ENCODE measurements at places on chromosomes 3 and 15.

DNA sequence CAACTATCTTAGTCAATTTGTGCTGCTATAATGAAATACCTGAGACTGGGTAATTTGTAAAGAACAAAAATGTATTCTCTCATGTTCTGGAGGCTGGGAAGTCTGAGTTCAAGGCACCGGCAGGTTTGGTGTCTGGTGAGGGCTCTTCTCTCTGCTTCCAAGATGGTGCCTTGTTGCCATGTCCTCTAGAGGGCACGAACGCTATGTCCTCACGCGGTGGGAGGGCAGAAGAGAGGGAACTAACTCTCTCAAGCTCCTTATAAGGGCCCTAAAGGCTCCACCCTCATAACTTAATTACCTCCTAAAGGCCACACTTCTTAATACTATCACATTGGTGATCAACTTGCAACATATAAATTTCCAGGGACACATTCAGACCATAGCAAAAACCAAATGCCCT, 108.4 kb downstream of the ADAMTSL3 start:
- DNase-seq, result no peak

- DNase-seq, result no peak
Observed at GRCh38 chr3:23262766-23263165, 59.6 kb downstream of the UBE2E2 start.

GRCh38 chr3:54087581-54088410, 34.6 kb upstream of the CACNA2D3 start:
- no peak for DNase-seq

DNA sequence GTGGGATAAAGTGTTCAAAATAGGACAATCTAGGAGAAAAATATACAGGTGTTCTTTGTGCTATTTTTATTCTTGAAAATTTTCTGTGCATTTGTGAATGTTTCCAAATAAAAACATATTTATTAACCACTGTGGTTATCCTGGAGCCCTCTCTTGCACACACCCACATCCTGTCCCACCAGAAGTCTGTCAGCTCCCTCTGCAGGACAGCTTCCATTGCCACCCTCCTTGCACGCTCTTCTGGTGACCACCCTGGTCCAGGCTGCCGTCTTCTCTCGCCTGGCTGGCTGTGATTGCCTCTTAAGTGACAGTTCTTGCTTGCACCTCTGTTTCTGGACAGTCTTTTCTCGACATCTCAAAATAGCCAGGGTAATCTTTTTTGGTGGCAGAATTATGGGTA, 394.0 kb downstream of the LRTM1 start:
- DNase-seq, result no peak

- DNase-seq, result no peak
Observed at GRCh38 chr15:70442211-70442610, 321.1 kb downstream of the UACA start.

All from stimulated activated CD4-positive, alpha-beta T cell treated with anti-CD3 and anti-CD28 coated beads, Interleukin-12 subunit alpha, Interleukin-12 subunit beta, amount 100 ng/mL, for 24 hours (primary cell).